ENCODE measurements at places on chromosomes 12 and 14.

- DNase-seq: no peak
These were observed 21.1 kb downstream of the ST8SIA1 start for GRCh38 chr12:22313286-22313962.

GRCh38 chr12:131587565-131587964, 123.3 kb upstream of the SFSWAP start:
- no peak for DNase-seq

GRCh38 chr12:93777254-93777653, 100.1 kb downstream of the CRADD start:
- no peak for DNase-seq

DNA sequence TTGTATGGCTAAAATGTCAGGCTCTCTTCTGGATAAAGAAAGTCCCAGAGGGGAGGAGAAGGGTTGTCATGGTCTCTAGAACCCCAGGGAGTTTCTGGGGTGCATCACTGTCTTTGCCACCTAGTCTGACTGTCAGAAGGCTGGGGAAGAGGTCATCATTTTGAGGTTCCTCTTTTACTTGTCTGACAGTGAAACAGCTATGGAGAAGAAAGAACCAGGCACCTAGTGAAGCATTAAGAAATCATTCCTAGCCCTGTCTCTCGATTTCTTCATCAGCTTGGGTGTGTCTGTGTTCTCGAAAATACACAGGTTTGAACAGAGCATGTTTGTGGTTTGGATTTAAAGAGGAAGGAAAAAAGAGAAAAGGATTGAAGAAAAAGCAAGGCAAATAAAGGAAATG, 158.7 kb upstream of the LRIG3 start:
- DNase-seq: no peak

GRCh38 chr12:26119391-26119989, 5.3 kb downstream of the BHLHE41 start:
- DNase-seq: no peak

DNA sequence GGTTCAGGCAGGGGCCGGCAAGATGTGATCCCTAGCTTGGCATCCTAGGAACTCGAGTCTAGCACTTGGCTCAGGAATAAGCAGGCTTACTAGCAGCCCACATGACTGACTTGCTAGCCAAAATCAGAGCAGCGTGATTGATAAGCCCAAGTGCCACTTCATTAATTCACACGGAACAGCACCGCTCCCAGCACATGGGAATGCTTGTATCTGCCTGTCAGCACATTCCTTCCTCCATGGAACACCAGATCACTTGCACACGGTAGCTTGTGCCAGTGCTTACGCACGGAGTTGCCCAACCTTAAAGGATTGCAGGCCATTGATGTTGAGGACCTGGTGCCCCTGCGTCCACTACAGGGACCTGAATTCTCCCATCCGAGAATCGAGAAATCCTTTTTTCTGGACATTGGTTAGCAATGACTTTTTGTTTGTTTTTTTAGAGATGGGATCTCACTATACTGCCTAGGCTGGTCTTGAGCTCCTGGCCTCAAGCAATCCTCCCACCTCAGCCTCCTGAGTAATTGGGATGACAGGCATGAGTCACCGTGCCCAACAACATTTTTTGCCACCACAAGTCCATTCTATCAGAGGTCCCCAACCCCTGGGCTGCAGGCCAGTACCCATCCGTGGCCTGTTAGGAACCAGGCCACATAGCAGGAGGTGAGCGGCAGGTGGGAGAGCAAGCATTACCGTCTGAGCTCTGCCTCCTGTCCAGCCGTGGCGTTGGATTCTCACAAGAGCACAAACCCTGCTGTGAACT, 30.6 kb upstream of the TSPAN9 start:
- no peak for DNase-seq

GRCh38 chr12:63905544-63905943, 61.0 kb downstream of the SRGAP1 start:
- no peak for DNase-seq

DNA sequence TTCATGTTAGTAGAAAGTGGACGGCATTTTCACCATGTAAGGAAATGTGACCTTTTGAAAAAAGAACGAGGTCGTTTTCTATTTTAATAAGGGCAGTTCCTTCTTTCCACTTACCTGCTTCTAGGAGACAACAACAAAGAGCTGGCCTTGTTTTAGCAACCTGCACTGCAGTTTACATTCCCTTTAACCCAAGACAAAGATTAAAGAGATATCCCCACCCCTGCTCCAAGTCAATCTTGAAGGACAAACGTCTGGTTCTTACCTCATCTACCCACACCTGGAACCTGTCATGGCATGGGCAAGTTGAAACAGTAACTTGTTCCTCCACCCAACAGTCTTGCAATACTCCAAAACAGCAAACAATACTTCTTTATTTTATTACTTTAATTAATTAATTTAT, 32.7 kb downstream of the ZCCHC8 start:
- DNase-seq: no peak

GRCh38 chr12:89787763-89788162, 79.1 kb upstream of the ATP2B1 start:
- DNase-seq: no peak

DNA sequence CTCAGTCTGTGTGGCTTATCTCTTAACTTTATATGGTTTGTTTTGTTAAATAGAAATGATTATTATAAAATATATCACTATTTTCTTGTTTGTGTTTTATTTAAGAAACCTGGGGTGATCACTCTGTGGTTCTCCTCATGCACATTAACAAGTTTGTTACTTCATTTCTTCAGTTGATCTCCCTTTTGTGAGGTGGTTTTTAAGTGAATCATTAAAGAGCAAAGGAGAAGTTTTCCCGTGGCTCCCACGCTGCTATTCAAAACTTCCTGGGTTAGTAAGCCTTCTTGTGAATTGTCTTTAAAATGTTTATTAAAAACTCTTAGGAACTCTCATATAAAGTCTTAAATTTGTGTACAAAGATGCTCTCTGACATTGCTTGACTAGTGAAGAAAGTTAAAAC, 11.8 kb downstream of the ADIPOR2 start:
- DNase-seq: no peak

- DNase-seq: no peak
These were observed 103.8 kb upstream of the C14orf180 start for GRCh38 chr14:104475802-104476201.

GRCh38 chr12:71551529-71551928, 111.9 kb downstream of the LGR5 start:
- DNase-seq: peak; percentile 32

GRCh38 chr12:91542067-91542466, 359.4 kb upstream of the DCN start:
- no peak for DNase-seq

- DNase-seq: no peak
These were observed 17.1 kb downstream of the HELB start for GRCh38 chr12:66319266-66319954.

DNA sequence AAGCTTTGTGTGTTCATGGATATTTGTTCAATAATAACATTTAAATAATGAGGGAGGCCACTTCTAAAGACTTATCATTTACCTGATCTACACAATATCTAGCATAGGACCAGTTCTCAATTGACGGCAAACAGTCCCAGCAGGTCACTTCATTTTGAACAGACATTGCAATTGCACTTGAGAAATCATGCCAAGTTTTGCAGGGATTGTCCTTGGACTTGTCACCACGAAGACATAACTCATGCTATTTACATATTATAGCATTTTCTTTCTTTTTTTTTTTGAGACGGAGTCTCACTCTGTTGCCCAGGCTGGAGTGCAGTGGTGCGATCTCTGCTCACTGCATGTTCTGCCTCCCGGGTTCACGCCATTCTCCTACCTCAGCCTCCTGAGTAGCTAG, 34.5 kb upstream of the BICD1 start:
- DNase-seq: no peak

DNA sequence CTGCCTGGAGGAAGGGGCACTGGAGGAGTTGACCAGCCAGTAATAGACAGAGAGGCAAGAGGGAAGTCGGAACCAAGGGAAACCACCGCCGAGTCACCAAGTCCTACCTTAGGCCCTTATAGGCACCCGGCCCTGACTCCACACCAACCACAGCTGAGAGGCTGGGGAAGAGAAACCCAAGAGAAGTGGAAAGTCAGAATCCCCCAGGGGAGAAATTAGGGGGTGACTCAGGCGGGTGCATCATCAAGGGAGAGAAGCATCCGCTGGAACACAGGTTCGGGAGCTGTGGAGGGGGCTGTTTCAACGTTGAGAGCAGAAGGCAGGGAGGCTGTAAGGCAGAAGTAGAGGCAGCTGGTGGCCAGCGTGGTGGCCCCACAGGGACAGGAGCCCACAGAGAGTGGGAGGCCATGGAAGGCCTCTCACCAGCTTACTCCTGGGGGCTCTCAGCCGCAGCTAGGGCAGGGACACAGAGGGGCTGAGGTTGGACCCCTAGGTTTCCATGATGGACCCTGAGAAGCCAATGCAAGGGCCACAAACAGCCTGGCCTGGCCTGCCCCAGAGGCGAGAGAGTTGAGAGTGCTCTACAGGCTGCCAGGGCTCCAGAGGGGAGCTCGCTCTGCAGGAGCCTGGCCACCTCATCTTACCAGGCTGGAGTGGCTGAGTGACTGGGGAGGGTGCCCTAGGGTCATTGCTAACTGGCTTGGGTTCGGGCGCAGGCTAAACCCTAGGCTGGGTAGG, 1.4 kb upstream of the TRMT61A start:
- DNase-seq: no peak

- no peak for DNase-seq
These were observed 462 bp downstream of the KNTC1 start for GRCh38 chr12:122527478-122527944.

DNA sequence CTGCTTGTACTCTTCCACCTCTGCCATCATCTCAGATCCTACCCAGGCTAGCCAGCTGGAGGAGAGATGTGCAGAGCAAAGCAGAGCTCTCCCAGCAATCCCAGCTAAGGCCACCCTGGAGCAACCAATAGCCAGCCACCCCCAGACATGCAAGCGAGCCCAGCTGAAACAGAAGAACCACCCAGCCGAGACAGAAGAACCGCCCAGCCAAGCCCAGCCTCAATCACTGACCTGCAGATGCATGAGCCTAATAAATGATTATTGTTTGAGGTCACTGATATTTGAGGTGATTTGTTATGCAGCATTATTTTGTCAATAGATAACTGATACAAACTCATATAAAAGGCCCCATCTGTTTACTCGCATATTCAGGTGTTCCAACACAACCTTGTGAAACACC, 106.3 kb downstream of the SCARB1 start:
- DNase-seq: no peak

GRCh38 chr14:99286761-99287160, 14.8 kb upstream of the BCL11B start:
- DNase-seq: no peak

DNA sequence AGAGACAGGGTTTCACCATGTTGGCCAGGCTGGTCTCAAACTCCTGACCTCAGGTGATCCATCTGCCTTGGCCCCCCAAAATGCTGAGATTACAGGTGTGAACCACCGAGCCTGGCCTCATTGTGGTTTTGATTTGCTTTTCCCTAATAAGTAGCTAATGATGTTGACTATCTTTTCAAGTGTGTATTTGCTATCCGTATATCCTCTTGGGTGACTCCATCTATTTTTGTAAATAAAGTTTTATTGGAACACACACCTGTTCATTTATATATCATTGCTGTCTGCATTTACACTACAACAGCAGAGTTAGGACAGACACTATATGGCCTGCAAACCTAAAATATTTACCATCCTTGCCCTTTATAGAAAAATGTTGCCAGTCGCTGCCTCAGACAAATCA, 13.7 kb upstream of the HRK start:
- DNase-seq: no peak

DNA sequence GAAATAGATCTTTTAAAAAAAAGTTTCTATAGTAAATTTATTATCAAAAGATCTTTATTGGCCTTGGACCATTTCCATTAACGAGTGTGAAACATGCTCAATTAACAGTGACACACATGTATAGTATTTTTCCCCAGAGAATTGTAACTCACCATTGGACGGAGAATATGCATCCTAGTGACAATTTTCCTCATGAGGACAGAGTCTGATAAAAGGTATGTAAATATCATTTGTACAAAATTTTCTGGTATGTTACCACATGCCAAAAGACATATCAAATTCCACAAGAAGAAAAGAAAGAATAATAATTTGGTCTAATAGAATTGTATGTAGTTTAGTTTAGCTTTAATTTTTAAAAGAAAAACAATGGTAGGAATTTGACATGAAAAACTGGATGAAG, 1096.0 kb upstream of the FLRT2 start:
- DNase-seq: no peak

DNA sequence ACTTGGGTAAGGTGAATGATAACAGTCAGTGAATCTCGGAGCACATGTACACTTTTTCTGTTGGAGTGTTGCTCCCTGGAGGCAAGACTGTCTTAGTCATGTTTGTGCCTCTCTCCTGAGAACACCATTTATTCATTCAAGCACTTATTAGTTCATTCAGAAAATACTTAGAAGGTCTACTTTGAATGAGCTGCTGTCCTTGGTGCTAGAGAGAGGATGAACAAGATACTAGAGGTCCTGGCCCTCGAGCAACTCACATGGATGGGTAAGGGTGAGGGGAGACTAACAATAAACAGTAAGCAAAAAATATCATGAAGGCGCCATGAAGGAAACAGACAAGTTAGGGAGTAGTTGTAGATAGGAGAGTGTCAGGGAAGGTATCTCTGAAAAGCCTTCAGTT, 17.1 kb upstream of the SAMD4A start:
- DNase-seq: no peak

DNA sequence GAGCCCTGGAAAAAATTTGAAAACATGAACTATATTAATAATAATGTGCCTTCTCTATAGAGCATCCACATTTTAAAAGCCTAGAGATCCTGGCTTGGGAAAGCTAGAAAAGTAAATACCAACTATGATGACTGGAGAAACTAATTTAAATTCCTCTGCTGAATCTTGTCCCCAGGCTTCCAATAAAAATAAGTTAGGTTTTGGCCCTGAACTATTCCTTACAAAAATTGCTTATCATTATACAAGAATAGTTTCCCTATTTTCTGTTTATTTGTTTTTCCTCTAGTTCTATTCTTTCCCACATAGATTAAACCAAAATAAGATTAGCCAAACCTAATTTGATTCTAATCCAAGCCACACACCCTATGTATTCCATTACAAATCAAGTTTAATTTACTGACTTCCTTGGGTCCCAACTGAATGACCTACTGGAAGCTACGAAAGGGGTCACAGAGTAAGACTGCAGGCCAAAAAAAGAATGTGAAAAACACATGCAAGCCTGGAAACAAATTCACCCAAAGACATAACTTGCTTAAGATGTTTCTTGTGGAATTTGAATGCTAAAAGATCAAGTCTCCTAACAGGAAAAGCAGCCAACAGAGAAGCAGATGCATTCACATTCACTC, 133.0 kb downstream of the PAWR start:
- DNase-seq: peak; percentile 38

- DNase-seq: no peak
These were observed 216.3 kb downstream of the SLC6A15 start for GRCh38 chr12:84696281-84696680.

- DNase-seq: no peak
These were observed 608.4 kb downstream of the LRFN5 start for GRCh38 chr14:42214981-42215491.

GRCh38 chr12:94186278-94187241, 38.2 kb downstream of the PLXNC1 start:
- peak; percentile 61 for DNase-seq

DNA sequence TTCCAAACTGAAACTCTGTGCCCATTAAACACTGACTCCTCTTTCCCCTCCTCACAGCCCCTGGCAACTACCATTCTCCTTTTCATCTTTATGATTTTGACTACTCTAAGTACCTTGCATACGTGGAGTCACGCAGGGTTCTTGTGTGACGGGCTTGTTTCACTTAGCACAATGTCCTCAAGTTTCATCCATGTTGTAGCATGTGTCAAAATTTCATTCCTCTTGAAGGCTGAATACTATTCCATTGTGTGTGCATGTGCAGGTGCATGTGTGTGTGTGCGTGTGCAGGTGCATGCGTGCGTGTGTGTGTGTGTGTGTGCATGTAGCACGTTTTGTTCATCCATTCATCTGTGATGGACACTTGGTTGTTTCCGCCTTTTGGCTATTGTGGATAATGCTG, 106.1 kb downstream of the ZFP36L1 start:
- DNase-seq: no peak
